ENCODE measurements at places on chromosomes 1 and 21.
A peak's percentile ranks its signal among the peaks of the same experiment; 100 is the strongest.

GRCh38 chr1:51559064-51559500 is 40.0 kb upstream of the EPS15 start:
- no peak for DNase-seq

DNA sequence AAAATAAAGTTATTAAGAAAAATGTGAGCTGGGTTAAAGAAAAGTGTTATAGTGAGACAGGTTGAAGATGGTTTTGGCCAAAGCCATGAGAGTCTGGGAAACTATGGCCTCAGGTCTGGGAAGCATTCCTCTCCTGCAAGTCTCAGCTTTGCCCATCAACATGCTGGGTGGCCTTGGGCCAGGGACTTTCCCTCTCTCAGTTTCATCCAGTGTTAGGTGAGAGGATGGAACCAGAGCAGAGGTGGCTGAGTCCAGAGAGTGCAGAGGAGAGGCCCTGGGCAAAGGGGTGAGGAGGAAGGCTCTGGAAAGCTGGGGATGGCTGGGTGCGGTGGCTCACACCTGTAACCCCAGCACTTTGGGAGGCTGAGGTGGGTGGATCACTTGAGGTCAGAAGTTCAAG is 10.5 kb downstream of the PADI2 start:
- no peak for DNase-seq

GRCh38 chr1:91400133-91400725 is 4.4 kb downstream of the HFM1 start:
- DNase-seq, result peak; percentile 20

GRCh38 chr1:11481019-11481418 is 2.1 kb downstream of the DISP3 start:
- DNase-seq, result no peak

DNA sequence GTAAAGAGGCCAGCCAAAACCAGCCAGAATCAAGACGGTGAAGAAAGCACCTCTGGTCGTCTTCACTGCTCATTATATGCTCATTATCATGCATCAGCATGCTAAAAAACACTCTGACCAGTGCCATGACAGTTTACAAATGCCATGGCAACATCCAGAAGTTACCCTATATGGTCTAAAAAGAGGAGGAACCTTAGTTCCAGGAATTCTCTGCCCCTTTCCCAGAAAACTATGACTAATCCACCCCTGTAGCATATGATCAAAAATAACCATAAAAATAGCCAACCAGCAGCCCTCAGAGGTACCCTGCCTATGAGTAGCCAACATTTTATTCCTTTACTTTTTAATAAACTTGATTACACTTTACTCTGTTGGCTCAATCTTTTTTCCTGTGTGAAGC is 34.2 kb upstream of the PBX1 start:
- no peak for DNase-seq

- DNase-seq, result no peak
These were observed 23.6 kb downstream of the VASH2 start for GRCh38 chr1:212973899-212974298.

DNA sequence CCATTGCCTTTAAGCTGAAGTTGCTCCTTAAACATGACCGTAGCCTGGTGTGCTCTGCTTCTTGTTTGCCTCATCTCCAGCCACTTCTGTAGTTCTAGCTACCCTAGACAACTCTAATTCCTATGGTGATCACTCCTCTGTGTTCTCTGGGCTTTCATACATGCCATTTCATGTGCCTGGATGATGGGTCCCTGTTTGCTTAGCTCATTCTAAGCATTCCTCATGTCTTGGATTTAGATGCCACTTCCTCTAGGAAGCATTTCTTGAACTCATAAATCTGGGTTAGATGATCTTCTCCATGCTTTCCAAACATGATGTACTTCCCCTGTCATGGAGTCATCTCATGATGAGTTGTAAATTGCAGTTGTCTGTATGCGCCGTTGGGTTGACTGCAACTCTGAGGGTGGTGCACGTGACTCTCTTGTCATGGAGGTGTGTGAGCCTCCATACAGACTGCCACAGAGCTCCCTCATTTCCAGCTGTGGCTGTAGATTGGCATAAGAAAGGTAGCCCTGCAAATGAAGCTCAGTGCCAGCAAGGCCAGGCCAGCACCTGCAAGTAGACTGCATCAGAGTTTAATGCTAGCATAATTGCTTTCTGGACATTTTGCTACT is 77.2 kb downstream of the LAMC1 start:
- DNase-seq, result no peak

- DNase-seq, result peak; percentile 58
These were observed 33.4 kb downstream of the RGS7 start for GRCh38 chr1:241323514-241324195.

- no peak for DNase-seq
These were observed 1.6 kb downstream of the PIGR start for GRCh38 chr1:206944703-206945102.
